Dorsolateral prefrontal cortex (tissue), 122 donors: ENCODE measurements at places on chromosomes 16 and 17. TPM values are rescaled to one million over a fixed set of nuclear protein-coding genes. Genes with fewer than 3 reads are reported as not detected.

NHLRC4 gene
- total RNA-seq = 0.77 TPM

LDHD gene
- 22.6 TPM for total RNA-seq

PRSS22 gene
- not detected for total RNA-seq

PLA2G10 gene
- total RNA-seq = not detected

CDH15 gene
- total RNA-seq = not detected

PPP1R1B gene
- total RNA-seq = 226 TPM

HNF1B gene
- not detected for total RNA-seq

TBC1D26 gene
- total RNA-seq = 4.8 TPM

ABAT gene
- 193 TPM for total RNA-seq

IL34 gene
- total RNA-seq = 19.9 TPM

KRT24 gene
- total RNA-seq = not detected

RHBDL1 gene
- total RNA-seq = 29.0 TPM

HOXB1 gene
- not detected for total RNA-seq

ZP2 gene
- not detected for total RNA-seq

NGFR gene
- total RNA-seq = 9.2 TPM

NPIPA8 gene
- 1.8 TPM for total RNA-seq

COIL gene
- 11.8 TPM for total RNA-seq

MYH13 gene
- not detected for total RNA-seq

CMTM1 gene
- 9.4 TPM for total RNA-seq

KRT32 gene
- not detected for total RNA-seq
